HS-5 (cell line): ENCODE measurements at places on chromosomes 3 and 15.

DNA sequence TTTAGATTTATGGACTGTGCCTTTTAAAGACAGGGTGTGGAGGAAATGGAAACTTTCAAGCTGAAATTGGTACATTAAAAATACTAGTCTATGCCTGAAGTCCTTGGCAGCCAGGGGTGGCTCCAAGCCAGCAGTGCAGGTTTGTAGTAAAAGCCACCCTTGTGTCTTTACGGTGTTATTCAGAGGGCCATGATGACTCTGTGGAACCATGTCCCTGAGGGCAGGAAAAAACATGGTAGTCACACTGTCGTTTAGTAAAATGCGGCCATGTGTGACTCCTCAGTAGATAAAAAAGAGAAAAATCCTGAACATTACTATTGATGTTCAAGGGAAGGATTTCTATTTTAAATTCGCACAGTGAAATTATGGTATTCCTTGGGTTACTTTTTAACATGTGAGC lies 2.7 kb downstream of the FAN1 start:
- DNase-seq: no peak

DNA sequence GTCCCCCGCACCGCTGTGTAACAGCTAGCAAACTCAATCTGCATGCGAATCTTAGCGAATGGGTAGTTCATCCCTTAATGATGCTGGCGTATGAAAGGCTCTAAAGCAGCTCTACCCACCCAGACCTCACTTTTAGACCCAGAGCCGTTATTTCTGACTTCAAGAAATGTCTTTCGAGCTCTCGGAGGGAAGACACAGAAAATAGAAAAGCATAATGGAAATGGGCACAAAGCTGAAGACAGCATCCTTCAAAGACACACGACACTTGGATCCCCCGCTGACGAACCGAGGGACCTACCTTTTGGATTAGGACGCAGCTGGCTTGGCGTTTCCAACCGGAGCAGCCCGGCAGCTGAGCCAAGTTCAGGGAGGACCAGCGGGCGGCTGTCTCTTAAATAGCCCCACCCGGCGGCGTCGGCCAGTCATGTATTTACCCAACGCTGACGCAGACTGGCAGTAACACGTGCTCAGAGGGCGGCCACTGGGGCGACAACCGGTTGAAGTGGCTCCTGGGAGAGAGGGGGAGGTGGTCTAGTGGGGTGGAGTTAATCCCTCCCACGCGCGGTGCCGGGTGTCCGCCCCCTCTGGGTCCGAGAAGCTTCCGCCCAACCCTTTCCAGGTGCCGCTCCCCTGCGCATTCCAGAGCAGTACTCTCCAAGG lies 1.5 kb downstream of the CCK start:
- no peak for DNase-seq

GRCh38 chr15:39128746-39129145 lies 452.1 kb upstream of the THBS1 start:
- DNase-seq: no peak

- no peak for DNase-seq
Measured at GRCh38 chr15:48759921-48760320, 50.9 kb downstream of the CEP152 start.

DNA sequence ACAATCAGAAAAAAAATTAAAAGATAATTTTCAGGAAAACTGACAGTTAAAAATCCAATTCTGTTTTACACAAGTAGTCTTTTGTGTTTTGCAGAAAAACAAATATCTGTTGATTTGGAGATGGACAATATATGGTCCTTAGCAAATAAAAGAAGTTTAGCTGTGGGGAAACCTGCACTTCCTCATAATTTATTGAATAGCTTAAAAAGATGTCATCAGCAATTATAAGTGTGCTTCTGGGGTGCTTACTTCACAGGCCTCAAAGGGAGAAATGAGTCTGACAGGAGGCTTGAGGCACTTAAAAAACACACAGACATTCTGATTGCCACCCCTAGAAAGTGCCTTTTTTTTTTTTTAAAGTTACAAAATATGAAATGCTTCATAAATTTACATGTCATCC lies 31.6 kb upstream of the CERS3 start:
- no peak for DNase-seq

DNA sequence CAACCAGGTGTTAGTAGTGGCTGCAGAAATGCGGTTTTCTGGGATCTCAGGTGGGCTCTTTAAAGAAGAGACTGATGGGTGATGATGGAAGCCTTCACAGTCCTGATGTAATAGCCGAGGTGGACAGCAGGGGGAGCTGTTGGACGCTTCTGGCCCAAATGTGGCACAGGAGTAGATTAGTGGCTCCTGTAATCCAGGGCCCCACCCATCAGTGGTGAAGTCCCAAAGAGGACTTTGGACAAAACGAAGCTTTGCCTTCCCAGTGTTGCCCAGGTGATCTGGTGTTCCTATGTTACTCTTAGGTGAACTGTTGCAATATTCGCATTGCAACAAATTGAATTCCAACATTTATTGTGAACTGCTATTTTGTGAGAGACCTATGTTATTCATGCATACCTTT lies 31.8 kb upstream of the MYZAP start:
- no peak for DNase-seq

- DNase-seq: no peak
Measured at GRCh38 chr15:74857671-74858368, 14.9 kb upstream of the ULK3 start.
